GM06990 (cell line): ENCODE measurements at places on chromosomes 13 and 19.

DNA sequence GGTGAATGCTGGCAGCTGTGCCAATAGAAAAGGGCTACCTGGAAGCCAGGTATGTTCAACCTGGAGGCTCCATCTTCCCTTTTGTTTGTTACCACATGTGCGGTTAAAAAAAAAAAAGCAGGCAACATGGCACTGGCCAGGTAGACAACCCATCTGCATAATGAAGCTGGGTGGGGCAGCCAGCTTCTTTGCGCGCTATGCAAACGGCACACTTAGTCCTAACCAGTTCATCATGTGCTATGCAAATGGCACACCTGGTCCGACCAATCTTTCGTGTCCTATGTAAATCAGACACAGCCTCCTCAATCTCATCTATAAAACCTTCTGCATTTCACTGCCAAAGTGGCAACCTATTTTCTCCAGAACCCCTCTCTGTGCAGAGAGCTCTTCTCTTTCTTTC, 11.3 kb upstream of the IGSF23 start:
- DNase-seq: no peak

GRCh38 chr13:100825557-100825956, 151.0 kb upstream of the TMTC4 start:
- DNase-seq: no peak

- no peak for DNase-seq
Observed at GRCh38 chr19:35673121-35673804, 6.9 kb downstream of the UPK1A start.

GRCh38 chr13:26664876-26665275, 95.7 kb downstream of the GPR12 start:
- no peak for DNase-seq
